ENCODE measurements at places on chromosomes 7 and 10.

GRCh38 chr10:31352436-31353226 is 33.6 kb downstream of the ZEB1 start:
- DNase-seq, result no peak

- DNase-seq, result no peak
Observed at GRCh38 chr7:44391746-44392617, 66.6 kb upstream of the CAMK2B start.

- DNase-seq, result no peak
Observed at GRCh38 chr7:16129431-16130110, 291.8 kb downstream of the CRPPA start.

DNA sequence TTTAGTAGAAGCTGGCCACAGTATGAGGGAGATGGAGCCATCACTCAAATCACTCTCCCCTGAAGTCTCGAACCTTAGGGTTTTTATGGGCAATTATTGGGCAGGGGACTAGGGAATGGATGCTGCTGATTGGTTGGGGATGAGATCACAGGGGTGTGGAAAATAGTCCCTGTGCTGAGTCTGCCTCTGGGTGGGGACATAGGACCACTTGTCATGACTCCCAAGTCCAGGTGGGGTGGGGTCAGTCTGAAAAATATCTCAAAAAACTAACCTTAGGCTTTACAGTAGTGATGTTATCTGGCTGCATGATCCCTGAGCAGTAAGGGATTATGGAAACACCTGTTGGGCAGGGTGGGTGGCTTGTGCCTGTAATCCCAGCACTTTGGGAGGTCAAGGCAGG is 98.6 kb downstream of the XRCC2 start:
- DNase-seq, result no peak

DNA sequence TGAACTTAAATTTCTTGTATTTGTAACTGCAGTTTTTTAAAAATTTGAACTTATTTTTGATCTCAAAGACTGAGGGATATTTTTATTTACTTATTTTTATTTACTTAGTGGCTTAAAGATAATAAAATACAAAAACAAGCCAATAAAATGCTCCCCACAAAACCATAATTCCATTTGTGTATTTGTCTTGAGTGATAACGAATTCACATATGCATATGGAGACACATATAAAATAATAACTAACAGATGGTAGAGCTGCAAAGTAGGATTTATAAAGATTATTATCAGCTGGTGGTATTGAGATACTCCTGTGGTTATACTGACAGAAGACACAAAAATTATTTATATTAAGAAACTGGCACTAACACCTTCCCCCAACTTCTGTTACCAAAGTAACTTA is 90.2 kb upstream of the RPA3 start:
- no peak for DNase-seq

GRCh38 chr7:128877756-128878120 is 15.1 kb downstream of the ATP6V1F start:
- DNase-seq, result no peak
